NCI-H226 (cell line): ENCODE measurements at places on chromosomes 12 and 14.

GRCh38 chr12:108173160-108173559 is 44.1 kb downstream of the WSCD2 start:
- DNase-seq = no peak

DNA sequence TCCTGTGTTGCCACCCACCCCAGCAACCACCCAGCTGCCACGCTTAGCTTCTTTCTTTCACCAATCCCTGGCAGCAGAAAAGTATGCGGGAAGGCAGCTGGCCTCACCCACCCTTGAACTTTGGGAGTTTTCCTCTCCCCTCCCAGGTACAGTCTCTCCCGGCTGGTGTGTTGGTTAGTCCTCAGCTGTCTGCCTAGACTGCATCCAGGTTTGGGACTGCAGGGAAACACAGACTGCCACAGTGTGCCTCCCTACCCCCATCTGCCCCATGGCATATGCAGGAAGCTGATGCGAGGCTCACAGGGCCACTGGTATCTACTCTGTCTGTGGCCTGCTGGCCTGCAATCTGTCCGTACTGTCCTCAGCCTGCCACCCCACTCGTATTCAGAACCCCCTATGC is 2.1 kb downstream of the CD9 start:
- no peak for DNase-seq

DNA sequence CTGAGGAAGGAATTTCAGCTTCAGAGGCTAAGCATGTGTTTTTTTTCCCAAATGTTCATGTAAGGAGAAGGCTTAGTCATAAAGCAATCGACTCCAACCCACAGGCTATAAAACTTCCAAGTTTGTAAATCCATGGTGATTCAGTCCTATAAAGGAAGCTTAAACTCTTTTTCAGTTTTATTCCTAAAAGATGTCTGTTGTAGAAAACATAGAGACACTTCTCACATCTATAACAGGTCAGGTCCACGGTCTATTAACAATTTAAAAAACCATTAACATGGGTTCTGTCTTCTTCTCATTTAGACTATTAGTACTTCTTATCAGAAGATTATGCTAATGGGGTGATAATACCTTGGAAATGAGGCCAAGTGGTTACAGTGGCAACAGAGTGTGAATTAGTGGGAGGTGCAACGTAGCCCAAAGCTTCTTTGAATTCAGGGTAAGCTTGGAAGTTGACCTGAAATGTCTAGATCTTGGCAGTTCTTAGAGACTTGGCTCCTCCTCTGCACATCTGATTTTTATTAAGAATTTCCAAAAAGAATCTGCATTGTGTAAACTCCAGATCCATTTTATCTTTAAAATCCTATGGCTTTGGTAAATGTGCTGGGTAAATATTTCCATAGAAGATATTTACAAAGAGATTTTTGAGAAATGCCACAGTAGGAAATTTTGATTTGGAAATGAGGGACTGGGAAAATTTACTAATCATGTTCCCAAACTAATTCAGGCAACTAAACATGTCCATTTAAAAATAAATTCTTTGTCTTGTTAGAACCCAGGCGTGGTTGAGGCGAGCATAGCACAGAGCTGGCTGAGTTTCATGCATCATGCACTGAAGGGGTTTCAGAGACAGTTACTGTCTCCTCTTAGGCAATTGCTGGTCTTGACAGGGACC is 86.4 kb downstream of the EML1 start:
- peak; percentile 51 for DNase-seq

GRCh38 chr12:30525171-30525570 is 170.5 kb downstream of the IPO8 start:
- no peak for DNase-seq

DNA sequence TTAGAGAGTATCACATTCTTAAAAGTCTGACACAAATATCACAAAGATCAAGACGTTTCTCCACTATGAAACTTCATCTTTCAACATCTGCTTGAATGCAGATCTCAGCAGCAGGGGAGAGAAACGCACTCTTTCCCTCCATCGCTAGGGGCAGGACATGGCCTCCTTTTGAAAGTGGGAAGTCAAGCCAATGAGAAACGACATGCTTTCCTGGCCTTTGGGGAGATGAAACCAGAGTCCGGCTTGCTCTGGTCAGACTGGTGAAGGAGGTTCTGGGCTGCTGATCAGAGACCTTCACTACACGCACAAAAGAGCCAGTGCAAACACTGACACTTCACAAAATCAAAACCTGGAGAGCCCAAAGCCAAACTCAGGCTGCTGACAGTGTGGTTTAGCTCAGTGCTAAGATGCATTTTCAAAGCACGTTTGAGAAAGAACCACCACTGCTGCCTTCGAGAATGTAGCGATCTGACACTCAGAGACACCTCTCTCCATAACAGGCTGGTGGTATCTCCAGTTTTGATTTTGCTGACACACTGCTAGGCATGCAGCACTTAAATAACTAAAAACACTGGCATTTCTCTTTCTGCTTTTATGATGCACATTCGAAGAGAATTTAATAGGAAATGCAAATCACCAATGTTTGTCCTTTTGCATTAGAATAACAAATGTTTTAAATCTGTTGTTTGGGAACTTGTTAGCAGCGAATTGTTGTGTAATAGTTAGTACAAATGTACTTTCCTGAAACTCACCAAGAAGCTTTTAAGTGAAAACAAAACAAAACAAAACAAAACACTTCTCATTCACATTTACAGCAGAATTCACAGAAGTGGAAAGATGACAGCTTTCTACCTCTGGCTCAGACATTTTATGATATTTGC is 93.9 kb upstream of the OVCH1 start:
- DNase-seq = no peak

GRCh38 chr12:69929531-69929930 is 104.5 kb downstream of the MYRFL start:
- DNase-seq = peak; percentile 58

GRCh38 chr12:115378291-115378690 is 694.3 kb upstream of the TBX3 start:
- DNase-seq = no peak

- DNase-seq = no peak
These were observed 141.0 kb downstream of the SRGAP1 start for GRCh38 chr12:63985456-63985855.

- no peak for DNase-seq
These were observed 1097.3 kb downstream of the SLC16A7 start for GRCh38 chr12:60693019-60693626.

DNA sequence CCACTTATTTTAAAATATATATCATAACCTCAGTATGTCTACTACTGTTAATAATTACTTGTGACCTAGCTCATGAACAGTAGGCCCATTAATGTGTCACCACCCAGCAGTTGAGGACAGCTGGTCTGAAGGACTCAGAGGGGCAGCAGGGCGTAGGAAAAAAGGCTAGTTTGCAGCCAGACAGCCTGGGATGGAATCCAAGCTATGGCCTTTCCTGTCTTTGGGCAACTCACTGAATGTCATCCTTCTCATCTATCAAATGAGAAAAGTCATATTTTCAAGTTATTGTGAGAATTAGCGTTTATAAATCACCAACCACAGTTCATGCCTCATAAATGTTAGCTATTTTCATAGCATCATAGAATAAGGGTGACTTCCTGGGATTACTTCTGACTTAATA is 12.3 kb downstream of the DENND5B start:
- no peak for DNase-seq

DNA sequence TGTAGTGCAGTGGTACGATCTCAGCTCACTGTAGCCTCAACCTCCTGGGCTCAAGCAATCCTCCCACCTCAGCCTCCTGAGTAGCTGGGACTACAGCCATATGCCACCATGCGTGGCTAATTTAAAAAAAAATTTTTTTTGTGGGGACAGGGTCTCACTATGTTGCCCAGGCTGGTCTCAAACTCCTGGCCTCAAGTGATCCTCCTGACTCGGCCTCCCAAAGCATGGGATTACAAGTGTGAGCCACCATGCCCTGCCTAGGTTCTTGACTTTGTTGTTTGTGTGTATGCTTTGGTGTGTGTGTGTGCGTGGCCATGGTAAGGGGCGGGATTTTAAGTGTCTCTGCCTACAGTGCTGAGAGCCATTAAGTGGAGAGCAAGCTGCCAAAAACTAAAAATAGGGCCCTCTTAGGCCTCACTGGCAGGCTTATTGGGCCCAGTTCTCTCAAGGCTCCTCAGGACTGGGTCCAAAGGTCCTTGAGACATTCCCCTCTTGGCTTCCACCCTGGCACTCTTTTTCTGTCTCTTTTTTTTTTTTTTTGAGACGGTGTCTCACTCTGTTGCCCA is 5.1 kb downstream of the COX14 start:
- no peak for DNase-seq

DNA sequence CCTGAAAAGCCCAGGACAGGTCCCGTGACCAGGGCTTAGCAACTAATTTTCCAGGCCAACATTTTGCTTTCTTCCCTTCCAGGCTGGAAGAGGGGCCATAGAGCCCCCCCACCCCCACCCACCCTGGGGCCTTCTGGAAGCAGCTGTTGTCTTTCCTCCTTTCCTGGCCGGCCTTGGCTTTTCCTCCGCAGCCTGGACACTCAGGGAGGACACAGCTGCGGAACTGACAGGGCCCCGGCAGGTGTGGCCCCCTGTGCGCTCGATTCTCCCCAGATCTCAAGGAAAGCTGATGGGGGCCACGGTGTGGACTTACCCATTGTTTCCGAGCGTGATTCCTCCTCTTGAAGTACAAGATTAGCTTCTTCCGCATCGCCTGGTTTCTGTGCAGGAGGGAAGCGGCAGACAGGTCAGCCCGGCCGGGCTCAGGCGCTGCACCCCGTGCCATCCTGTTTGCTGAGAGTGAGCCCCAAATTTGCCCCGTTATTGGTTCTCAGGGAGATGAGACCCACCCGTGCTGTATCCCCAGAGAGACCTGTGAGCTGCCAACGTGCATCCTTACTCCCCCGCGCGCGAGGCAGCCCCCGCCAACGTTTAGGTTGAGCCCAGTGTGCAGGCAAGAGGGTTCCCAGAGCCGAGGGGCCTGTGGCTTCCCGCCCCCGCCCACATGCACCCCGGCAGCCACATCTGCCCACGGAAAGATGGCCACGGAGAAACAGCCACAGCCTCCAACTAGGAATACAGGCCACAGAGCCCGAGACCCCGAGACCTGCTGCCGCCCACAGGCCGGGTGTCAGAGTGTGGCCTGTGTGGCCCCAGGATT is 129.6 kb downstream of the NCOR2 start:
- DNase-seq = no peak

- DNase-seq = peak; percentile 7
These were observed 4.4 kb upstream of the NPAS3 start for GRCh38 chr14:32934073-32934880.

DNA sequence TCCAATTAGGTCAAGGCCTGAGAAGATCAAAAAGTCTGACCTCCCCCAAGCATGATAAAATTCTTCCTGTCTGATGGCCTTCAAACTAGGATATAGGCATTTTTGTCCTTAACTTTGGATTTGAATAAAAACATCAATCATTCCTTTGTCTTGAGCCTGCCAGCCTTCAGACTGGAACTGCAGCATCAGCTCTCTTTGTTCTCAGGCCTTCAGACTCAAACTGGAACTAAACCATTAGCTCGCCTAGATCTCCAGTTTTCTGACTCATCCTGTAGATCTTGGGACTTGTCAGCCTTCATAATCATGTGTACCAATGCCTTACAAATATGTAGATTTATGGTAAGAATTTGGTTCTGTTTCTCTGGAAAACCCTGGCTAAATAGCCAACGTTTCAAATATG is 721.7 kb downstream of the GALC start:
- DNase-seq = no peak

DNA sequence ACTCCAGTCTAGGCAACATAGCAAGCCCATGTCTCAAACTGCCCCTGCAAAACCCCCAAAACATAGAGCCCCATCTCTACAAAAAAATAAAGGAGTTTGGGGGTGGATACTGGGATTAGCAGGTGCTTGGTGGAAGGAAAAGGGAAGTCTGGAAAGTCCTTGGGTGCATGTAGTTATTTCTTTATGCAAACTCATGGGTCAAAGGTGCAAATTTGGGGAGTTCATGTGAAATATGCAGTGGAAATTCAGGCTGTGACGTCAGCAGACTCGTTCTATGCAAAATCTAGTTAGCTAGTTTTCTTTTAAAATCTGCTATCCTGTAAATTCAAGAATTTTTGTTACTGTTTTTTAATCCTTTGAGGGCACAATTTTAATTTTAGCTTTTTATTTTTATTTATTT is 51.3 kb downstream of the GNS start:
- DNase-seq = no peak

DNA sequence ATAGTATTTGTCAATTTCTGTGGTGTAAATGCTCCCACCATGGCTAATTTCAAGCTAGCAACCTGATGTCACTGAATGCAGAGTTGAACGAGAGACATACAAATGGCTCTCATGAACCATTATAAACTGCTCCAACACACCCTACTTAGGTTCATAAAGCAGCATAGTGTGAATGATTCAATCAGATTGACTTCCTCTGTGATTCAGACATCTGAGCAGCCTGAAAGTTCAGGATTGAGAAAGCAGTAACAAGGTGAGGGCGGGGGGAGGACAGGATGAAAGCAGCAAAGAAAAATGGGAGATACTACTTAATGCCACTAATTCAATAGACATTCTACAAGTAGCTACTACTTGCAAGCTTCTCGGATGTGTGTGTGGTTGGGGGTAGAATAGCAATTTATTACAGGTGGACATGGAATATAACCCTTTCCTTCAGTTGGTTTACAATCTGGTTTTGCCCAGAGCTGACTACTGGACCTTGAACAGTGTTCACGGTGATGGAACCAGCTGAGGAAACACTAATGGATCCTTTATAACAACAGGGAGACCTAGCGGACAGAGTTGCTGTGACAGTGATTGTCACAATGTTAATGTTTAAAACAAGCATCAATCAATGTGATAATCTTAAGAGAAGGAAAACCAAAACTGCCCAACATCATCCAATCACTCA is 52.5 kb upstream of the PELI2 start:
- DNase-seq = no peak

DNA sequence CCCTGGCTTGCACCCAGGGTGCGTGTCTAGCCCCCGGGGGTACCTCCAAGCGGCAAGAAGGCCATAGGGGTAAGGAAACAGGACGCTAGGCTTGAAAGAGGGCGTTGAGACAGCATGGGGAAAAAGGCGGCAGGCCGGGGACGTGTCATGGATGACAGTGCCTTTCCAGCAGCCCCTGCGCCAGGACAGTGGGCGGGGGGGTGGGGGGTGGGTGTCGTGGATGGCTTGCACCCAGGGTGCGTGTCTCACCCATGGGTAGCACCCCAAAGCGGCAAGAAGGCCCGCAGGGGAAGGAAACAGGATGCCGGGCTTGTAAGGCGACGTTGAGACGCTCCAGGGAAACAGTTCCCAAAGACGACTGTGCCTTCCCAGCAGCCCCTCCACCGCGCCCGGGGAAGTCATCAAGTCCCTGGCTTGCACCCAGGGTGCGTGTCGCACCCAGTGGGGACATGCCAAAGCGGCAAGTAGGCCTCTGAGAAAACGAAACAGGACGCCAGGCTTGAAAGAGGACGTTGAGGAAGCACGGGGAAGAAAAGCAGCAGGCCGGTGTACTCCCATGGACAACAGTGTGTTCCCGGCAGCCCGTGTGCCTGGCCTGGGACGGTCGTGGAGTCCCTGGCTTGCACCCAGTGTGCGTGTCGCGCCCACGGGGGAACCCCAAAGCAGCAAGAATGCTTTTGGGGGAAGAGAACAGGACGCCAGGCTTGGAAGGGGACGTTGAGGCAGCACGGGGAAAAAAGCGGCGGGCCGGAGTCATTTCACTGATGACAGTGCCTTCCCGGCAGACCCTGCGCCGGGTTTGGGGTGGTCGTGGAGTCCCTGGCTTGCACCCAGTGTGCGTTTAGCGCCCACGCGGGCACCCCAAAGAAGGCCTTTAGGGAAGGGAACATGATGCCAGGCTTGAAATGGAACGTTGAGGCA is 163.5 kb upstream of the ALG10B start:
- DNase-seq = no peak

- no peak for DNase-seq
These were observed 37.6 kb downstream of the ZFYVE26 start for GRCh38 chr14:67778792-67779191.

- no peak for DNase-seq
These were observed 525 bp downstream of the ATP5F1B start for GRCh38 chr12:56645201-56645716.
